ENCODE measurements at places on chromosomes 1 and 21.

GRCh38 chr1:59178339-59179187 lies 118.3 kb upstream of the FGGY start:
- DNase-seq = no peak

DNA sequence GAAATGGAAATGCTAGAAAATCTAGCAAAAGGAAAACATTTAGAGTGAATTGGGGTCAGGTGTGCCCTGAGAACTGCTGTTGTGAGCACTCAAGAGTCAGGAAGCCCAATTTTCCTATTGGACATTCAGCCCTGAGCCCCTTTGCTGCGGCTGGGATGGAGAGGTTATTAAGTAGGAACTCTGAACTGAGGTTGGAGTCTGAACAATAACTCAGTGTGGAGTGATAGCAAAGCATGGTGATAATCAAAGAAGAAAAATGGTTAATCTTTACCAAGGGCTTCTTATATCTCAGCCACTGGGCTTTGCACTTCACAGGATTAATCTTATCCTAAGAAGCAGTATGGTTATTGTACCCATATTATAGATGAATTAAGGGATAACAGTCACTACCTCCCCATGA lies 52.0 kb downstream of the TMCO4 start:
- DNase-seq = no peak

- DNase-seq = peak; percentile 44
These were observed 59.2 kb downstream of the HTR6 start for GRCh38 chr1:19723874-19724273.

DNA sequence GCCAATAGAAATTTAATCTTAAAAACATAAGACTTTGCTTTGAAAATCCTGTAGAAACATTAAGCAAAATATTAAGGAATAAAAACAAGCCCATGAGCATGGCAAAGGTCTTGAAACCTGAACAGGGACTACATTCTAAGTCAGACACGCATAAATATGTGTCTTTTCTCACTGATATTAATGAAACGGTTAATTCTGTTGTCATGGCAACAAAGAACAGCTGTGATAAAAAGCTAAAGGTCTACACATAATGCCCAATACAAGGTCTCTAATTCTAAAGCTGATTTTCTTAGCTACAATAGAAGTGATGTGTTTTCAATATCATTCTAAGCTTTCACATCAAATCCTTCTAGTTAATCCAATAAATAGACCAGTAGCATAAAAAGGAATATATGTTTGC lies 331.7 kb downstream of the PTBP2 start:
- no peak for DNase-seq

DNA sequence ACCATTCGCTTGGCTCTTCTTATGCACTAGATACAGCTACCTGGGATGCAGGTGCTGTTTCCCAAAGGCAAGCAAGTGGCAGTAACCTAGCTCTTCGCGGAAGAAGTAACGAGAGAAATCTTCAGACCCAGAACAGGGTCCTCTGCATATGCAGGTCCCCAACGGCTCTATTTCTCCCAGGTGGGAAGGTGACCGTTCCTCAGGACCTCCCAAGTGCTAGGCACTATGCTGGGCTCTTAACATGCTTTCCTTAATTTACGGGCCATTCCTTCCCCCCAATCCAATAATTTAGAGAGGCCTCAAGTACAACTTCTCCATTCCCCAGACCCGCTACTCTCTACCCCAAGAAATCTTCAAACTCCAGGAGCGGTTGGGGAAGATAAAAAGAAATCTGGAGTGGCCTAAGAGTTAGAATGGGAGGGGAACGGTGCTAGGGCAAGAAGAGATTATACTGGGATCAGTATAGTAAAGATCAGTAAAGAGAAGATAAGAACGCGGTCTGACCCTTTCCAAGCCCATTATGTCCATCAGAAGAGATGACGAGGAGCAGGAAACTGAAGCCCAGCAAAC lies 410 bp downstream of the TXNDC12 start:
- no peak for DNase-seq
